ENCODE measurements at places on chromosomes 13 and 19.
A peak's percentile ranks its signal among the peaks of the same experiment; 100 is the strongest.

DNA sequence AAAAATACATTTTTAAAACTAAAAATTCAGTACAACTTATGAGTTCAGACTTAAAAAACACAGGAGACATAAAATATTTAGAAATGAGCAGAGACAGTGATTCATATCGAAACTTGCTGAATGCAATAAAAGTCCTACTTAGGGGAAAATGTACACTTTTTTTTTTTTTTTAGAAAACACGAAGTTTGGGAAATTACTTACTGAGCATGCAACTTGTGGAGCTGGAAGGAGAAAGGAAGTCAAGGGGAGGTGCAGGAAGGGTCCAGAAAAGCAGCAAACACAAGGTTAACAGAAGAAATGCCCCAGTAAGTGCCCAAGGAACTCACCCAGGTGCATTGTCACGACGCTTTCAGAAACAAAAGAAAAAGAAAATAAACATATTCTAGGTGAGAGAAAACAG is 18.6 kb upstream of the LAIR1 start:
- DNase-seq, result no peak

DNA sequence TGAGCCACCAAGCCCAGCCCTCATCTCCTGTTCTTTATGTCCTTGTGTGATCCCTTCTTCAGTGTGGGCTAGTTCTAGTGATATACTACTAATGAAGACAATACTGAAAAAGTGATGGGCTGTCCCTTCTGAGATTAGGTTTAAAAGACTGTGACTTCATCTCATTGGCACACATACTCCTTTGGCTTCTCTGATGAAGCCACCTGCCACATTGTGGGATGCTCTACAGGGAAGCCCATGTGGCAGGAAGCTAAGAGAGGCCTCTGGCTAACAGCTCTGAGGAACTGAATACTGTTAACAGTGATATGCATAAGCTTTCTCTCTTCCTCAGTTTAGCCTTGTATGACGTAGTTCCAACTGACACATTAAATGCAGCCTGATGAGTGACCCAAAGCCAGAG is 13.6 kb downstream of the CSNK1A1L start:
- no peak for DNase-seq

DNA sequence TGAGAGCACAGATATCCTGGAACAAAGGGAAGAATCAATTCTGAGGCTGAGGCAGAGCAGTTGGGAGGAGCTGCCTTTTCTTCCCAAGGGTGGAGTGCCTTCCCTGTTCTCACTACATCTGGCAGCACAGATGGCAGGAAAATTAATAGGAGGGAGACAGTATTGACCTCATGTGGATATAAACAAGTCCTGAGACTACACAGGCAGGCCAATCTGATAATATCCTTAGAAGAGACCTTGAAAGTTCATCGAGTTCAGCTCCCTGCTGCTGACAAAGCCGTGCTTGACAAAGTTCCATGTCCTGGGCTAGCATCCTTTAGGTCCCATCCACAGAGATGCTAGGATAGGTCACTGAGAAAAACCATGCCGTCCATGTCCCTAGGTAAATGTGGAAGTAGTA is 1451.5 kb downstream of the EFNB2 start:
- no peak for DNase-seq

GRCh38 chr13:36261011-36261410 is 36.6 kb downstream of the CCDC169 start:
- DNase-seq, result no peak

GRCh38 chr13:108345016-108345415 is 75.5 kb downstream of the TNFSF13B start:
- no peak for DNase-seq

- no peak for DNase-seq
These were observed 145.7 kb downstream of the PCCA start for GRCh38 chr13:100234524-100235136.

GRCh38 chr19:46927893-46928292 is 67.1 kb downstream of the ARHGAP35 start:
- no peak for DNase-seq

- no peak for DNase-seq
These were observed 58.5 kb upstream of the GPR12 start for GRCh38 chr13:26819046-26819445.

GRCh38 chr13:74866101-74866500 is 615.9 kb downstream of the TBC1D4 start:
- DNase-seq, result peak; percentile 65

DNA sequence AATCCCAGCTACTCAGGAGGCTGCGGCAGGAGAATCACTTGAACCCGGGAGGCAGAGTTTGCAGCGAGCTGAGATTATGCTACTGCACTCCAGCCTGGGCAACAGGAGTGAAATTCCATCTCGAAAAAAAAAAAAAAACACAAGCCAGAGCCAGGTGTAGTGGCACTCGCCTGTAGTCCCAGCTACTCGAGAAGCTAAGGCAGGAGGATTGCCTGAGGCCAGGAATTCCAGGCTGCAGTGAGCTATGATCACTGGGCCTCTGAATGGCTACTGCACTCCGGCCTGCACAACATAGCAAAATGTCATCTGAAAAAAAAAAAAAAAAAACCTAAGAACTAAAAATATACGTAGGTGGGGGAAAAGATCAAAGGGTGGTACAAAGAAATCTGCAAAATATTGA is 19.4 kb downstream of the EPS15L1 start:
- DNase-seq, result no peak

GRCh38 chr19:7663706-7664105 is 5.1 kb upstream of the RETN start:
- no peak for DNase-seq

DNA sequence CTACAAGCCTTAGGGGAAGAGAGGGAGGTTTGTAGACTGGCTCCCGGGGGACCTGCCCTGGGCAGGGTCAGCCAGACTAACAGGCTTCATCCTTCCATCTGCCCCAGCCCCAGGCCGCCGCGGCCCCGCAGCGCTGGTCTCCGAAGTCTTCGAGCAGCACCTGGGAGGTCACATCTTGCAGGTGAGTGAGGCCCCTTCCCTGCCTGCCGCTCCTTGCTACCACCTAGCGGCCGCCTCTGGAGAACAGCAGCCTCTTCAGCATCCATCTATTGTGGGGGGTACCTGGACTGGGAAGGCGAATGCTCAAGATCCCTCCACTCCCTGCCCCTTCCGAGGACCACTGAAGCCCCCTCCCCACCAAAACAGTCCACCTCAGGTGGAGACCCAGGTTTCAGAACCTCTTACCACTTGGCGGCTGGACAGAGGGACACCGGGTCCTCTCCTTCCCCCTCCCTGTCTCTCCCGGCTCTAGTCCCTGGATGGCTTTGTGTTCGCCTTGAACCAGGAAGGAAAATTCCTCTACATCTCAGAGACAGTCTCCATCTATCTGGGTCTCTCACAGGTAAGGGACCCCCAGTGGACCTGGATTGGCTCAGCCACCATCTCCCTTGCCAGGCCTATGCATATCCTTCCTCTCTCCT is 12.7 kb downstream of the NPAS1 start:
- peak; percentile 11 for DNase-seq

DNA sequence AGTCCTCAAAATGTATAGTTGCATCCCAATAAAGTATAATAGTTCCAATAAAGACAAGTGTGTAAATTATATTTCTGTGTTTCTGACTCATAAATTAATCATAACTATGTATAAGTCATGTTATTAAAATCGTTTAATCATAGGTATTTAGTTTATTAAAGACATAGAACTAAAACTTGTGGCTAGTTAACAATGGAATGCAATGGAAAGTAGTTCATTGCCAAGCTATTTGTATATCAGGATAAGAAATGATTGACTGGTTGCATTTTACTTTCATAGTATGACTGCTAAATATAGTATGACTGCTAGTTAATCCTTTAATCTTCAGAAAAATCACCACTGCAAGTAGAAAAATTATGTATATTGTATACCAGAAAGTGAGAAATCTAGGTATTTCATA is 16.9 kb downstream of the COG3 start:
- no peak for DNase-seq

- DNase-seq, result no peak
These were observed 1239.5 kb downstream of the PCDH9 start for GRCh38 chr13:65990684-65991083.

- DNase-seq, result no peak
These were observed 7.5 kb downstream of the PLAUR start for GRCh38 chr19:43662487-43662886.

DNA sequence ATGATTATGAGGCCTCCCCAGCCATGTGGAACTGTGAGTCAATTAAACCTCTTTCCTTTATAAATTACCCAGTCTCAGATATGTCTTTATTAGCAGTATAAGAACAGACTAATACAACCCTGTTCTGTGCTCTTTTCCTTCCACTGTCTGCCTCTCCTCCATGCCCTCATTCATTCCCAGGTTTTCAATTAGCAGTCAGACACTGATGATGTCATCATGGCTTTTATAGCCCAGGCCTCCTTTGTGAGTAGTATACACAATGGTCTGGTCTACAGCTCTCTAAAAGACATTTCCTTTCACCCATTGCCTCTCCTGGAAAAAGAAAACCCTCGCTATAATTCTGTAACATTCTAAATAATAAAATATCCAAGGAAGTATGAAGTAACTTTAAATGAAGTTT is 25.5 kb downstream of the FGF14 start:
- no peak for DNase-seq

GRCh38 chr13:20494656-20495055 is 31.0 kb downstream of the CRYL1 start:
- no peak for DNase-seq

GRCh38 chr13:31174018-31174417 is 12.3 kb upstream of the HSPH1 start:
- peak; percentile 36 for DNase-seq

DNA sequence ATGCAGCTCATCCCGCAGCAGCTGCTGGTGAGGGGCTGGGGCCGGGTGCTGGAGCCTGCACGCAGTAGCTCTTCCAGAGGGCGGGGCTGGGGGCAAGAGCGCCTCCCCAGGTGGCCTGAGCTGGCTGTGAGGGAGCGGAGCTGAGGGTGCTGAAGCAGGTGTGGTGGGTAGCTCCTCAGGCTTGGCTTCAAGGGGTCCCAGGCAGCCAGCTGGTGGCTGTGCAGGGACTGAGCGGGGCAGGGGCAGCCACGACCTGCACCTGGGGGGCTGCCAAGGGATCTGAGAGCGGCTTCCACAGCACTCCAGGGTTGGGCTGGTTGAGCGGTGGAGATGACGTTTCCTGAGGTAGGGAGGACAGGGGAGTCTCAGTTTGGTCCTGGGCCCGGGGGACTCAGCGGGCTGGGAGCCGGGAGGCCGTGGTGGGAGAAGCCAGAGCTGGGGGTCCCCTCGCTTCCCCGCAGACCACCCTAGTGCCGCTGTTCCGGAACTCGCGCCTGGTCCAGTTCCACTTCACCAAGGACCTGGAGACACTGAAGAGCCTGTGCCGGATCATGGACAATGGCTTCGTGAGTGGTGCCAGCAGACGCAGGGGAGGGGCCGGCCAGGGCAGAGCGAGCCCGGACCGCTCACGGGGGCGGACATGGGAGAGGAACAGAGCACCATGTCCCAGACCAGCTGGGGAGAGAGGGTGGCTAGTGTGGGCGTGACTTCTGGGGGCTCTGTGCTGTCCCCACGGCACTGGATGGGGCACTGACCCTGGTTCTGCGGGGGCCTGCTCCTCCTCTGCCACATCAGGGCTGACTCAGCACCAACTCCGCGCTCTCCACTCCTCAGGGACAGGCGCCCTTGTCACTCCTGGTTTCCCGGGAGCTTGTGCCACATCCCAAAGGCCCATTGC is 7.4 kb downstream of the PTOV1 start:
- no peak for DNase-seq

- DNase-seq, result no peak
These were observed 440.9 kb downstream of the TSHZ3 start for GRCh38 chr19:30908262-30908771.

DNA sequence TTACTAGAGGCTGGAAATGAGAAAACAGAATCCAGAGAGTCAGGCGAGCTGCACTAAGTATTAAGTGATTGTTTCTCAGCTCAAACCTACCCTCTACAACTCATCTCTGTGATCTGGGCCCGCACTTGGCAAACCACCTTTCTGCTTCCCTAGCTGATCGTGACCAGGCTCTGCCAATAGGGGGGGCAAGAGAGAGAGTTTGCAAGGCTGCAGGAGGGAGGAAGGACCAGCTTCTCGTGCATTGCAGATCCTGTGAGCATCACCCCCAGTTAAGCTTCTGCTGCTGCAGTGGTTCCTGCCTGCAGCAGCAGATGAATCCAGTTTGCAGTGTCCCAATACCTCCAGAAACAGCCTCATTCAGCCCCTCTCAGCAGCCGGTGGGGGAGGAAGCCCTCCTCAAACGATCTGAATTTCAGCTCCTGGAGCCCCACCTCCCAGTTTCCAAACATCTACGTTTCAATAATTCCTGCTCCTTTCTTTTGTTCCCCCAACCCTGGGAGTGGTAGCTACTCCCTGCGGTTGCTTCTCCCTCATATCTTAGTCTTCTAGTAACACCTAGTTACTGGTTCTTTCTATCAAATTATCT is 20.0 kb downstream of the XRCC1 start:
- DNase-seq, result peak; percentile 62

DNA sequence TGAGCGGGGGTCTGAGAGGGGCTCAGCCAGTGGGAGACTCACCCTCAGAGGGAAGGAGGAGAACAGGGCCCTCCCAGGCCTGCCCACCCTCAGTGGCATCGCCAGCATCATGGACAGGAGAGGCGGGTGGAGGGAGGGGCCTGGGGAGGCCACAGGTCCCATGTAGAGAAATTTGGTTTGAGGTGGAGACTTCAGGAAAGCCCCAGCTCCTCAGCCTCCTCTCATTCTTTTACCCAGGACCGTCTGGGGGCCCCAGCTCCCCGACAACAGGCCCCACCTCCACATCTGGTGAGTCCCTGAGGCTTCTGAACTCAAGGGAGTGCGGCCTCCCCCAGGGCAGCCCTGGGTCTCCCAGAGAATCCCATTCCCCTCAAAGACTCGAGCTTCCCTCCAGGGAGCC is 3.1 kb downstream of the LILRB1 start:
- no peak for DNase-seq

DNA sequence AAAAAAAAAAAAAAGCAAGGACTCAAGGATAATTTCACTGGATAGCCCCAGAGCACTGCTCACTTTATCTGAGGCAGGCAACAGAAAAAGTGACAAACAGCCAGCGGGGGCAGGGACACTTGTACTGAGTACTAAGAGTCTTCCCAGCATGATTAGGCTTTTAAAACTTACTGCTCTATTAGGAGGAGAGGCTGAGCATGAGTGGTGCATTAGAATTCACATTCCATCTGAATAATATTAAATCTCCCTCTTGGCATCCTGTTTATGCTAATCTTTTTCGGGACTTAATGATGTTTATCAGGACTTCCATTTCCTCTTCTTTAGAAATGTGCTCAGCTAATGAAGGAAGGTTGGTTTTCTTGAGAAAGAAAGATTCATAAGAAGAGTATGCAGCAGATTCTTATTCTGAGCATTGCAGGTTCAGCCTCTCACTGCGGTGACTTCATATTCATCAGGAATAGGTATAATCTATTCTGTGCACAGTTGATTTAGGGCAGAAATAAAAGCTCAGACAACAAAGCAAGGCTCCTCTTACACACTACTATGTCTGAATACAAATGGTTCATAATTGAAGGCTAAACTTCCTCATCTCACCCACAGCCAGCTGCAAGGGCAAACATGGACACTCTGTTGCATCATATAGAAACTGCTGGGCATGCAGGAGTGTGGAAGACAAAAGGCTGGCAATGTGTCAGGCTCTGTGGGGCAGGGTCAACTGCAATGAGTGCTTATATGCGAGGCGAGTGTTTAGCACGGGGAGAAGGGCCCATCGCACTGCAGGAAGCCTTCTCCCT is 107.0 kb downstream of the KL start:
- DNase-seq, result peak; percentile 55

Data from fibroblast of upper back skin (primary cell).